ENCODE measurements at places on chromosomes 11 and 22. TPM values are rescaled to one million over a fixed set of nuclear protein-coding genes. Genes with fewer than 3 reads are reported as not detected.

Gene MAPK8IP2
- 0.83 TPM for polyA plus RNA-seq

Gene CD3E
- 1.4 TPM for polyA plus RNA-seq

Gene RIMBP3B
- not detected for polyA plus RNA-seq

Gene PRODH
- 45.4 TPM for polyA plus RNA-seq

Gene BAIAP2L2
- 1.3 TPM for polyA plus RNA-seq

- peak; percentile 50 for DNase-seq
Observed at GRCh38 chr22:46443850-46444389, 93.5 kb downstream of the CELSR1 start.

- no peak for DNase-seq
Observed at GRCh38 chr11:117796456-117796871, 552 bp downstream of the DSCAML1 start.

DNA sequence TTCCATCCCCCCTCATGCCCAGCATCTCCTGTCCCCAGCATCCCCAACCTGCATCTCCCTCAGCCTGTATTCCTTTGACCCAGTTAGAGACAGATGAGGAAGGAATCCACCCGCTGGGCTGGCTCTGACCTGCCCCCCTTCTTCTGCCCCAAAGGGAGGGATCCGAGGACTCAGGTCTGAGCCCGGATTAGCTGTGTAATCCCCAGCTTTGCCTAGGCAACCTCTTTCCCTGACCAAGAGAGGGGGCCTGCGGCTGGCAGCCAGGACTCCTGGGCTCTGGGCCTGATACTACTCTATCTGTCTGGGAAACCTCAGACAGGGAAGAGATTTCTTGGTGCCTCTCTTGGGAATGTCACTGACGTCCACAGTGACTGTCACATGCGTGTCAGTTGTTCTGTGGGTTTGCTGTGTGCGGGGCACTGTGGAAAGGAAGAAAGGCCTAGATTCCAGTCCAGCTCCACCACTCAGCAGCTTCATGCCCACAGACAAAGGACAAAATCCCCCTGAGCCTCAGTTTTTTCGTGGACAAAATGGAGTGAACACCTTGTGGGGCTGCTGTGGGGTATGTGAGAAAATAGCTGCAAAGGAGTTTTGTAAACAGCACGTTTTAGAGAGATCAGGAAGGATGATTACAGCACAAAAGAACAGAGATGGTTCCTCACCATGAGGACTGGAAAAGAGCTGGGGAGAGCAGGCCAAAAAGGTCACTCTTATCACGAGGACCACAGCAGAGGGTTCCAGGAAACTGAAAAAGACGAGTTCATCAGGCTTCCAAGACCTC, 1.3 kb upstream of the NDUFV1 start:
- DNase-seq: no peak

DNA sequence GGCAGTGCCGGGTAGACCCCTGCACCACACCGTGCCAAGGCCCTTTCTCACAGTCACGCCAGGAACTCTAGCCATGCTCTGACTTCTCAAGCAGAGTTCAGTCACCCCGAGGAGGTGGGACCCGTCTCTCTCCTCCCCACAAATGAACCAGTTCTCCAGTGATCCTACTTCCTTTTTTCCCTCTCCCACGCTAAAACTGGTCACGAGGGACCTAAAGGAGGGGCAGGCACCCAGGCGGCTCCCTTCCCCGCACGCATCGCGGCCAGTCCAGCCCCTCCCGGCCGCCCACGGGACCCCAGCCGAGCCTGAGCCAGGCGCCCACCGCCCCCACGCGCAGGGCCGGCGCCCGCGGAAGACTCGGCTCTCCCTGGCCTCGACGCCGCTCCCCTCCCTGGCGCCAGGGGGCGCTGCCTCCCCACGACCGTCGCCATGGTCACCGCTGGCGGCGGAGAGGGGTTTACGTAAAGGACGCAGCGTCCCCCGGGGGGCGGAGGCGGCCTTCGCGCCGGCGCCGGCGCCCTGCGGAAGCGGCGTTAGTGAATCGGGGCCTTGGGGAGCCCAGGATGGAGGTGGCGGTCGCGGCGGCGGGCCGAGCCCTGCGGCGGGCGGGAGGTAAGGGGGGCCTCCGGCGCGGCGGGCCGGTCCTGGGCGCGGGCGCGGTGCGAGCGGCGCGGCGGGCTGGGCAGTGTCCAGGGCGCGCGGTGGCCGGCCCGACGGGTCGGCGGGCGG, at the start of gene DAGLA:
DAGLA (plus strand) TSS at position 499 of the 729 bp plus-strand sequence. CDS start 39,765 bp downstream, outside the sequence.
- DNase-seq: peak; percentile 78

DNA sequence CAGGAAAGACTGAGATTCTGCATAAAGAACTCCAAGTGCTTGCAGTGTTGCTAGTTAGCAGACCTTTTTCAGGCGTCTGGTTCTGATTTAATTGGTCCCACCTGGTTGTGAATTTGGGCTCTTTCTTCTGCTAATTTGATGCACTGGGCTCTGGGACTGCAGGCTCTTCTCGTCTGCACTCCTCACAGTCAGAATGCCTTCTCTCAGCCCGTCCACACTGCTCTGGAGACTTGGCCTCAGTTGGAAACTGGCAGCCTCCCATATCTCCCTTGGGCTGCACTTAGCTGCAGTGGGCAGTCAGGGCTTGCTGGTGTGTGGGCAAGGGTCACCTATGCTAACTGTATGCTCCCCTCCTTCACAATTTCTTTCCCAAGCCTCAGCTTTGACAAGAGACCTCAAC, 1.5 kb downstream of the TRIM6 start:
- no peak for DNase-seq

GRCh38 chr11:119099711-119100110, 1.9 kb downstream of the DPAGT1 start:
- no peak for DNase-seq

GRCh38 chr11:10307022-10307399, 2.1 kb downstream of the ADM start:
- no peak for DNase-seq

DNA sequence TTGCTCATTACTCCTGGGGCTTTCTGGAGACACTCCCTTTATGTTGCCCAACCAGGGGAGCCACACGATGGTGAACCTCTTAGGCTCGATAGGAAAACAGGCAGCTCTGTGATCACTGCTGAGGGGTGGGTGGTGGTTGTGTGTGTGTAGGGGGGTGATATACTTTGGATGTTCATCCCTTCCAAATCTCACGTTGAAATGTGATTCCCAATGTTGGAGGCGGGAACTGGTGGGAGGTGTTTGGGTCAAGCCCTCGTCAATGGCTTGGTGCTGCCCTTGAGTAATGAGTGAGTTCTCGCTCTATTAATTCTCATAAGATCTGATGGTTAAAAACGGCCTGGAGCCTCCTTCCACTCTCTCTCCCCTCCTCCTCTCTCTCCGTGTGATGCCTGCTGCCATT, 204.0 kb upstream of the B3GAT1 start:
- DNase-seq: no peak

DNA sequence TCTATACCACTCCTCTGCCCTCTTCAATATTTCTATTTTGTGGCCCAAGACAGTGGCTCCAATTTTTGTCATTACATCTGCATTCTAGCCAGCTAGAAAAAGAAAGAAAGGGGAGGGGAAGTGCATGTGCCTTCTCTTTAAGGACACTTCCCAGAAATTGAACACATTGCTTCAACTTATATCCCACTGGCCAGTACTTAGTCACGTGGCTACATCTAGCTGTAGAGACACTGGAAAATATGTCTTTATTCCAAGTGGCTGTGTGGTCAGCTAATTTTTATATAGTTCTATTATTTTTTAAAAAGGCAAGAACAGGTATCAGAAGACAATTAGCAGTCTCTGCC, 200.4 kb downstream of the SNX19 start:
- DNase-seq: no peak

DNA sequence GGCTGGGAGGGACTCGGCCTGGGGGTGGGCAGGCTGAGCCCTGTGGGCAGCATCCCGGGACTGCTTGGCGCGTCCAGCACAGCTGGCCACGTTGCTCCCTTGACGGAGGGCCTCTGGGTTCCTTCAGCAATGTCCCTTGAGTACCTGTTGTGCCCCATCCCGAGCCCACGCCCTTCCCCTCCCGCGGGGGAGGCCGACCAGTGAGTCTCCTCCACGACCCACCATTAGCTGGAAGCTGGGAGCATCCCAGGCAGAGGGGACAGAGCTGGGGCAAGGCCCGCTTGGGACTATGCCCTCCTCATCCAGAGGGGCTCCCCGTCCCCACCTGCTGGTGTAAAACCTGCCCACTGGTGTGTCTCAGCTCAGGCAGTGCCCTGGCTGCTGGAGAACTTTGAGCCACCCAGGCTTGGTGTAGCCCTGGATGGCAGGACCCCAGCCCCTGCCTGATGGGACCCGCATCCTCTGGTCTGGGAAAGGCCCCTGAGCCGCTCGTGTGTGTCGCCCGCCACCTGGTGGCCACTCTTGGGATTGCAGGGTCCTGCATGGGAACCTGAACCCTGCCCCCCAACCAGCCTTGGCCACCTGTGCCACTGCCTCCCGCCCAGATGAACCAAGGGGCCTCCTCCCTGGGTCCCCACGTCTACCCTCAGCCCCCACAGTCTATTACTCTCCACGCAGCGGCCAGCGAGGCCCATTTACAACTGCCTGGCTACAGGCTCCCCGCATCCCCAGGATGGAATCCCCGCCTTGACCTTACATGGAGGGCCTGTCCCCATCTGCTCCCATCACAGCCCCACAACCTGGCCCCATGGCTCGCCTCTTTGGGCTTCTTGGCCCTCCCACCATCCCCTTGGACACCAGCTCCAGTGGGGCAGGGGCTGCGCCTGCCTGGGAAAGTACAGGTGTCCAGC, 16.6 kb upstream of the ARHGAP8 start:
- DNase-seq: peak; percentile 96

- DNase-seq: no peak
Observed at GRCh38 chr22:20571531-20572007, 64.2 kb downstream of the MED15 start.

GRCh38 chr11:85694385-85694980, 8.5 kb upstream of the CCDC89 start:
- DNase-seq: no peak

- peak; percentile 68 for DNase-seq
Observed at GRCh38 chr11:65478388-65479183, 20.3 kb upstream of the MALAT1 start.

DNA sequence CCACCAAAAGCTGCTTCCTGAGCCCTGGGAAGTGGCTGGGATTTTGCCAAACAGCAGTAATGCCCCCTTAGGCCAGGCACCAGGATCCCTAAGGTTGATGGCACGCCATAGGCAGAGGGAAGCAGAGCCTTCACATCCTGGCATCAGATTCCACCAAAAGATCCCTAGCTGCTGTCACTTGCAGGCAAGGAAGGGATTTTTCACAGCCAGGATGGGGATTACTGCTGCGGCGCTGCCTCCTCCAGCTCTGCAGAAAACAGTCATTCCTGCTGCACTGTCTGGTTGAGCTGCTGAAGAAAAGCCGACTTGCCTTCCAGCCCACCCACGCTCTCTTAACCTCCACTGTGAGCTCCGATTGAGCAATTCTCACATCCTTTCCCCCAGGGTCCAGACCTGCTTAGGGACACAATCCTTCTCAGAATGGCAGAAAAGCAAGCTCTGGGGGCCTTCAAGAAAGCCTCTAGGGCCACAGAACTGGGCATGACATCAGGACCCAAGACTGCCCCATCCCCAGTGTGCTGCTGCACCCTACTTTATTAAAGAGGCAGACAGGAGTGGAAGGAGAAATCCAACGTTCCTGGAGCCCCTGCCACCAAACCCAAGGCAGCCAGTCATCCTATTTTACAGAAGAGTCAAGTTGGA, 19.9 kb downstream of the SYN3 start:
- DNase-seq: no peak

- no peak for DNase-seq
Observed at GRCh38 chr11:104776501-104777170, 121.6 kb downstream of the CASP12 start.
